IMR-90 (cell line): ENCODE measurements at places on chromosomes 3 and 15. TPM values are rescaled to one million over a fixed set of nuclear protein-coding genes. Genes with fewer than 3 reads are reported as not detected.

SLC6A6 gene
- total RNA-seq = 29.9 and 32.5 TPM in 2 replicates

IQCH gene
- 2.5 and 2.8 TPM in 2 replicates for total RNA-seq

MUC13 gene
- not detected in 2 replicates for total RNA-seq

ZCWPW2 gene
- total RNA-seq = 0.18 and 0.56 TPM in 2 replicates

DNA sequence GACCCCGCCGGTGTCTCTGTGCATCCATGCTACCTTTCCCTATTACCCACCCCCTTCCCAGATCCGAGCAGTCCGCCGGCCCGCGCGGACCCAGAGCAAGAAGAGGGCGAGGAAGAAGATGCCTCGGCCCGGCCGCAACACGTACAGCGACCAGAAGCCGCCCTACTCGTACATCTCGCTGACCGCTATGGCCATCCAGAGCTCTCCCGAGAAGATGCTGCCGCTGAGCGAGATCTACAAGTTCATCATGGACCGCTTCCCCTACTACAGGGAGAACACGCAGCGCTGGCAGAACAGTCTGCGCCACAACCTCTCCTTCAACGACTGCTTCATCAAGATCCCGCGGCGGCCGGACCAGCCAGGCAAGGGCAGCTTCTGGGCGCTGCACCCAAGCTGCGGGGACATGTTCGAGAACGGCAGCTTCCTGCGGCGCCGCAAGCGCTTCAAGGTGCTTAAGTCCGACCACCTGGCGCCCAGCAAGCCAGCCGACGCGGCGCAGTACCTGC, 788 bp downstream of the FOXB1 start:
- DNase-seq = peak; percentile 6

- peak; percentile 13 for DNase-seq
These were observed 17.9 kb upstream of the ABI3BP start for GRCh38 chr3:101011136-101011535.

GRCh38 chr15:92283813-92284212, 109.9 kb upstream of the ST8SIA2 start:
- no peak for DNase-seq

- DNase-seq = peak; percentile 85
These were observed 23.6 kb upstream of the TRIM59 start for GRCh38 chr3:160473221-160473620.

DUOXA2 gene
- total RNA-seq = not detected in 2 replicates

XIRP1 gene
- under 0.01 TPM in 2 replicates for total RNA-seq

- no peak for DNase-seq
These were observed 40.6 kb downstream of the TPRA1 start for GRCh38 chr3:127549826-127550467.

GRCh38 chr15:100526027-100526481, 2.7 kb downstream of the CERS3 start:
- no peak for DNase-seq

DNA sequence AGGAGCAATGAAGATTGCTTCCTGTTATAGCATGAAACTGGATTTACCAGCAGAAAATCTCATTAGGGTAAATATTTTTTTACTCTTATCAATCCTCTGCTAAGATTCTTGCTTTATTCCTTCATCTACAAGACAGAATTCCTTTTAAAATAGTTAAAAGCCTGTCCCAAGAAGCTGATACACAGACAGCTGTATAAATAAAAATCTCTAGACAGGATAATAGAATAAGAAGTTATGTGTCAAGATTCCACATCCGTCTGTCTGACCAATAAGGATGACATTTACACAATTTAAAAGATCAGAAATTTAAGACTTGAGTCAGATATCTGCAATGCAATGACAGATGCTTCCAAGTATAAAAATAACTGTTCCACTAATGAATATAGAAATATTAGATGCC, 57.6 kb downstream of the SSR3 start:
- DNase-seq = peak; percentile 32

GRCh38 chr15:37099319-37100108, 835 bp downstream of the MEIS2 start:
- DNase-seq = peak; percentile 34

EXOSC7 gene
- 62.2 and 96.9 TPM in 2 replicates for total RNA-seq

GRCh38 chr15:97174886-97175540, 785.5 kb upstream of the ARRDC4 start:
- no peak for DNase-seq

IGSF11 gene
- total RNA-seq = 0.18 TPM in 1 of 2 replicates, not detected in the other

DNA sequence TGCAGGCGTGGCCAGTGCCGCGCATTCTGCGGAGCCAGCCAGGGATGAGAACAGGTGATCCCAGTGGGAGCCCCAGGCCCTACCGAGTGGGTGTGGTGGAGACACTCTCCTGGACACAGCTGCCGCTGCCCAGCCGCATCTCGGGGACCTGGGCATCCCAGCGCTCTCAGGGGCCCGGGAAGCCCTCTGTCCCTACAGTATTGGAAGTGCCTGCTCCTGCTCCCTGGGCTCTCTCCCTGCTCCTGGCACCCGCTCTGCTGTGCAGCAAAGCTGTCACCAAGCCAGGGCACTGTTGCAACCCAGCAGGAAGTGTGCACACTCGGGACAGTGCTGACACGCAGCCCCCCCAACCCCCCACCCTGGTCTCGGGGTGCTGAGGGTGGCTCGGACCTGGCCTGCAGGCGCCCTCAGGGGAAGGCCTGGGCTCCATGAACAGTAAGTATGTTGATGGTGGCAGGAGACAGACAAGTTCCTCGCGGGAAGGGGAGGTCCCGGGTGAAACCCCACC, 1177.4 kb upstream of the GBE1 start:
- DNase-seq = no peak

- DNase-seq = no peak
These were observed 106.8 kb downstream of the HHLA2 start for GRCh38 chr3:108403198-108403597.

DNA sequence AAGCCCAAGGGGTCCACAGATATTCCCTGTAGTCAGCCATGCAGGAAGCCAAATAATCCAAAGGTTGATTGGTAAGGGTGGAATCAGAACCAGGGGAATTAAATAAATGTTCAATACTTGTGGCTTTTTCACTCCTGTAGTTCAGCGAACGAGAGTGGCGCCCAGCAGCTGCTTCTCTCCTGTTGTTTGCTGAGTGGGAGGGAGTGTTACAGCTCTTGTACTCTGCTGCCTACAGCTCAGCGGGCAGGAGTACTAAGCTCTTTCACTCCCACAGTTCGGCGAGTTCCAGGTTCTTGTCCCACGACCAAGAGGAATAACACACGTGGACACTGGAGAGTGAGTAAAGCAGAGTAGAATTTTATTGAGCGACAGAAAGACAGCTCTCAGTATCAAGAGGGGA, 105.9 kb downstream of the MOBP start:
- no peak for DNase-seq

SLC28A1 gene
- not detected in 2 replicates for total RNA-seq

TFRC gene
- 156 and 207 TPM in 2 replicates for total RNA-seq

DNA sequence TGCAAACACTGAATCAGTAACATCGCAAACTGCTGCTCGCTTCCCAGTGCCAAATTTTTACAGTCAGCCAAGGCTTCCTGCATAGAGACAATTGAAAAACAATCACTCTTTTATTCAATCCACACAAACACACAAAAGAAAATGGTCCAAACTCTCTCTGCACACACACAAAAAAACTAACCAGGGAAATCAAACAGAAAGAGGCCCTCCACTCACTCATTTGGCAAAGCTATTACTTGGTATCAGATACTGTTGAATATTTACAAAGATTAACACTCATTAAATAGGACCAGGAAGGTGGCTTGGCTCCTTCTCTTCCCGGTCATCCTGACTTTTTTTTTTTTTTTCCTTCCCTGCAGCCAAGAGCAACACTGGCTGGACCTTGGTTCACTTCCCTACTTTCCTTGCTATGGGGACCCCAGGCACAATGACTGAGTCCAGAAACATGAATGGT, 62.4 kb upstream of the SPATA12 start:
- DNase-seq = no peak

DNA sequence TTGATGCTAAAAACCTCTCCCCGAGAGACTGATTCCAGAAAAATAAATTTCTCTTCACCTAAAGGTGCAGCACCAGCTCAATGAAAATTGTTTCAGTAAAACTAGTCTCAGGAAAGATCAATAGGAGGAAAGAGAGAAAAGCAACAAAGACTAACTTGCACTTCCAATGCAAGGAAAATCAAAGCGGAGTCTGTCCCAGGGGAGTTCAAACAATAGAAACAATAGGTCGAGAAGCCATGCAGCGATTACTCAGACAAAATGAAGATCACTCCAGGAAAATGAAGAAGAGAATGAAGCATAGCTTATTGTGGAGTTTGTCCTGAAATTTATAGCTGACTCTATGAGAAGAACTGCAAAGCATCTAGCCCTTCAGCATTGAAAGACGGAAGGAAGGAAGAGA, 105.1 kb upstream of the FRMD4B start:
- no peak for DNase-seq

- peak; percentile 47 for DNase-seq
These were observed 3.1 kb upstream of the CFAP20DC start for GRCh38 chr3:59052803-59053411.

DNA sequence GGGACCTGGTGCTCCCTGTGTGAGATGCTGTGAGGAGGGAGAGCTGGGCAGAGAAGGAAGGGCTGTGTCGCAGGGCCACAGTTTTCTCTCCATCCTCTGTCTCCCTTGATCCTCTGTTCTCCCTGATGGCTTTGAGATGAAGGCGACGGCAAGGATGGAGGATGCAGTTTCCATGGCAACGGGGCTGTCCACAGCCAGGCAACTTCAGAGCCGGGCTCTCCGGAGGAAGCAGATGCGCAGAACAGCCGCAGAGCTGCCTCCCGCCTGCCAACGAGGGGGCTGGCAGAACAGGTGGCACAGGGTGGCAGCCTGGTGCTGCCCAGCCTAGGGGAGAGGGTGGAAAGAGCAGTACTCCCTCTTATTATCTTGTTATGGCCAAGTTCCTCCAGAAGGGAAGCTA, 9.9 kb upstream of the GRM2 start:
- no peak for DNase-seq

FAM107A gene
- not detected in 2 replicates for total RNA-seq

GRCh38 chr15:42119446-42119760, 25.0 kb upstream of the PLA2G4D start:
- DNase-seq = no peak
